ENCODE measurements at places on chromosomes 12 and 14.

DNA sequence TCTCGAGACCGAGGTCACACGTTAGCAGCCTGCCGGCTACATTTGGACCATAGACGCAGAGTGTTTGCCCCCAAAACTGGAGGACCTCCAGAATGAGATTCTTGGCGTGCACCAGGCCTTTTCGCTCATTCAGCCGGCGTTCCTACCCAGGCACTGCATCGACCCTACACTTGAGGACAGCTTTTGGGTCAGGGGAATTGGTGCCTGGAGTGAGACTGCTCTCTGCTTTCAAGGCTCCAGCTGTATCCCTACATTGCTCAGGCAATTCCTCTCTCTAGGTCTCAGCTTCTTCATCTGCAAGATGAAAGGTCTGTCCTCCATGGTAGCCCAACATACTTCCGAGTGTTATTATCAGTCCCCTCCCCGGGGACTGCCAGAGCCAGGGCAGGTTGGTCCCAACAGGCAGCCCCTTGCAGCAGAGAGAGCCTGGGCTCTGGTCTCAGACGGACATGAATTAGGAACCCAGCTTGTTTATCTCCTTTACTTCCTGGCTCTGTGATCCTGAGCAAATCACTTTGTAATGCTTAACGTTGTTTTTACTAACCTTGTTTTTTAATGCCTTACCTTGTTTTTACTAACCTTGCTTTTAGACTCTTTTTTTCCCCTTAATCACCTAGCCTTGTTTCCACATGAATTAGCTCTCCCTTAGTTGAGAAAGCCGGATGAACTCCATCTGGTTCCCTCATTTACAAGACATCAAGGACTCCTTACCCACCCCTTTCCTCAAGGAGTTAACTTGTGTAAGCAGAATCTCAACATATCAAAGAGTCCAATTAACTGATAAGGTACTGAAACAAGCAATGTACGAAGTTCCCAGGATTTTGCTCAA lies 892 bp downstream of the TCHP start:
- no peak for DNase-seq

DNA sequence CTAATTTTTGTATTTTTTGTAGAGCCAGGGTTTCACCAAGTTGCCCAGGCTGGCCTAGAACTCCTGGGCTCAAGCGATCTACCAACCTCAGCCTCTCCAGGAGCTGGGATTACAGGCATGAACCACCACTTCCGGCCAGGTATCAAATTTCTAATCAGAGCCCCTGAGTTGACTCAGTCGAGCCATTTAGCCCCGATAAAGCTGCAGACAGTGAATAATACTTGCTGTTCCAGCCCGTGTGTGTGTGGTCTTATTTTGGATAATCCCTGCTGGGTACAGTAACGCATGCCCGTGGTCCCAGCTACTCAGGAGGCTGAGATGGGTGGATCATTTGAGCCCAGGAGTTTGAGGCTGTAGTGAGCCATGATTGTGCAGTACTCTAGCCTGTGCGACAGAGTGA lies 57.0 kb downstream of the TEAD4 start:
- DNase-seq, result no peak

DNA sequence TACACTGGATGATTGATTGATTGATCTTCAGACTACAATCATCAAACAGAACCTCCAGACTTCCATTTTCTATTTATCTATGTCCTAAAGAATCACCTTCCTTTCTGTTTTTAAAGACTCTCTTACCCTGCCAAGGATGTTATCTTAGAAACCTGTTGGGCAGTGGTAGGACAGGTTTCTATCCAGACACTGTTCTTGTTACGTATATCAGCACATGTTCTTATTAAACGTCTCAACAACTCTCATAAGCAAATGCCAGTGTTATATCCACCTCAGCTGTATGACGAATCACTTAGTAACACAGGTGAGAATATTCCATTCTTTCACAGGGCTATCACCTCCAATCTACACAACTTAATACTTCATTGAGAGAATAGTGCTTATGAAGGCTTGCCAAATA lies 40.2 kb upstream of the RPL10L start:
- DNase-seq, result no peak

- DNase-seq, result no peak
Observed at GRCh38 chr12:26699237-26699636, 133.8 kb downstream of the ITPR2 start.

DNA sequence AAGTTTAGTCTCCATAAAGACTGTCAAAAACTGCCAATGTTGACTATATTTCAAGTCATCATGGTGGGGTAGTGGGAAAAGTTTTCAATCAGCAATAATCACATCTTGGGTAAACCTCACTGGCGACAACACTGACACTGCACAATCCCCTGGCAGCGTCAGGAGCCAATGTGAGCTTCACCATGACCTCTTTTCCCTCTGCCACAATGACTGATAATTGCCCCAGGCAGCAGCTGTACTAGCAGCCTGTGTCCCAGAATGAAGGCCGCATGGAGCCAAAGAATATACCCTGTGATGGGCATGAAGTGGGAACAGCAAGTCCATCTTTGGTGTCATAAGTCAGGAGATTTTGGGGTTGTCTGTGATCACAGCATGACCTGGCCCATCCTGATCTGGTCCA lies 5.3 kb downstream of the MMAB start:
- no peak for DNase-seq

DNA sequence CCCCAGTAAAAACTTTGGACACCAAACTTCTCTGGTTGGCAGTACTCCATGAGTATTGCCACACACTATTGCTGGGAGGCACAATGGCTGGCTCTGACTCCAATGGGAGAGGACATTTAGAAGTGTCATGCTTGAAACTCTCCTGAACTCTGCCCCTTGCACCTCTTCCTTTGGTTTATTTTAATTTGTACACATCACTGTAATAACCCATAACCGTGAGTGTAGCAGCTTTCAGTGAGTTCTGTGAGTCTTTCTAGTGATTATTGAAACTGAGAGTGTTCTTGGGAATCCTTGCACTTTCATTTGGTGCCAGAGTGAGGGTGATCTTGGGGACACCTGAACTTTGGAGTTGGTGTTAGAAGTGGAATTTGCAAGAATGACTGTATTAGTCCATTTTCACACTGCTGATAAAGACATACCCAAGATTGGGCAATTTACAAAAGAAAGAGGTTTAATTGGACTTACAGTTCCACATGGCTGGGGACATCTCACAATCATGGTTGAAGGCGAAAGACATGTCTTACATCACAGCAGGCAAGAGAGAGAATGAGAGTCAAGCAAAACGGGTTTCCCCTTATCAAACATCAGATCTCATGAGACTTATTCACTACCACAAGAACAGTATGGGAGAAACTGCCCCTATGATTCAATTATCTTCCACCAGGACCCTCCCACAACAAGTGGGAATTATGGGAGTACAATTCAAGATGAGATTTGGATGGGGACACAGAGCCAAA lies 41.3 kb upstream of the CEP83 start:
- no peak for DNase-seq

DNA sequence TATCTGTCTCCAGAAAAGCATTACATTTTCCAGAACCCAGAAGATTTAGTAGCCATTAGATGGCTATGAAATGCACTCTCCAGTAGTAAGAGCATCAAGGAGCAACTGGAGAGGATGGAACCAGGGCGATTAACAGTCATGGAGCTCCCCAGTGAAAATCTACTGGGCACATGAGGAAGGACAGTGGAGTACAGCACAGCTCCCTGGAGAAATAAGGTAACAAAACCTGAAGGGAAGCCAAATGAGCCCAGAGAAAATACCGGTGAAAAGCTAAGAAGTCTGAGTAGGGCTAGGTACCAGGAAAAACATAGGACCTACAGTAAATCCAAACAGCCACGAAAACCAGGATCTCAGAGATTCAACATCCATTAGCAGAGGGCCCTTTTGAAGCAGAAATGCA lies 21.6 kb downstream of the SOX5 start:
- no peak for DNase-seq

DNA sequence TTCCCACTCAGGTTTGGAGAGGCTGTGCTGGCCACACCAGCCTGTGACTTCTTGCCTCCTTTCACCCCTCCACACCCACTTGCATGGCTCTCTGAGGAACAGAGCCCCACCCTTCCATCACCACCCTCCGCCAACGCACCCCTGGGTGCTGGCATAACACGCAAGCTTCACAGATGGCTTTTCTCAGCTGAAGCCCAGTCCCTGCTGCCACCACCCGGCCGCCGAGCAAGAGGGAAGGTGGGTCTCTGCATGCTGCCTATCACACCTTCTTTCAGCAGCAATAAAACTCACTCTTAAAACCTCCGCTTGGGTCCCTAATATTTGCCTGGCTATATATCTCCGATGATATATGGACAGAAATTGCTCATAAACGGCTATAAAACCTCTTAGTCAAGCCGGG lies 41.6 kb downstream of the SMUG1 start:
- DNase-seq, result no peak

DNA sequence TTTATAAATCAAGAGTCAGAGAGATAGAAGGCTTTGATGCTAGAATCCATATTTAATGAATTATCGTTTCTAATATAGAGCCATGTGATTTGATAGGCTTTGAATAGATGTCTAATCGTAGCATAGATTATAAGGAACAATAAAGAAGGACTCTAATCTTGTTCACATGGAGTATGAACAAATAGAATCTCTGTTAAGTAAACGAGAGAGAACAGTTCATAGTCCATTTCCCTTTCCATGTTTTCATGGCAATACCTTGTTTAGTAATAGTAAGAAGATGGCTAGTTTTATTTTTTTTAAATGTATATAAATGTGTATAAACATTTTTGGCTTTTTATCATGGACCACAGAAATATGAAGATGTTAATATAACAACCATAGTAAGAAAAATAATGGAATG lies 32.3 kb upstream of the RAD51AP1 start:
- no peak for DNase-seq

DNA sequence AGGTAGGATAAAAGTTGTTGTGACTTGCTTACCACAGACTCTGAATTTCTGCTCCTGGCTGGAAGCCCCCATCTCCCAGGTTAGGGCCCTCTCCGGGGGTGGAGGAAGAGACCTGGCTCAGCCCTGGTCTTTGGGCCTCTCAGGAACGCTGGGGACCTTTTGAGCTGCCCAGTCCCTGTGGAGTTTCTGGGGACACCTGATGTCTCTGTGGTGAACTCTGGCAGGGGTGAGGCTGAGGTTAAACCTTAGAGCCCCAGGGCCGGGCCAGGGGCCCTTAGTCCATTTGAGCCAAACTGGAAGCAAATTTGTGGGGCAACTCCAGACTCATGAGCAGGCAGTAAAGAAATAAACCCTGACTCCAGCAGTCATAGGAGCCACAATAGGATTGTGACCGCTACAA lies 112.1 kb downstream of the ADGRD1 start:
- no peak for DNase-seq

GRCh38 chr14:99685151-99685591 lies 1.1 kb downstream of the CYP46A1 start:
- DNase-seq, result no peak

DNA sequence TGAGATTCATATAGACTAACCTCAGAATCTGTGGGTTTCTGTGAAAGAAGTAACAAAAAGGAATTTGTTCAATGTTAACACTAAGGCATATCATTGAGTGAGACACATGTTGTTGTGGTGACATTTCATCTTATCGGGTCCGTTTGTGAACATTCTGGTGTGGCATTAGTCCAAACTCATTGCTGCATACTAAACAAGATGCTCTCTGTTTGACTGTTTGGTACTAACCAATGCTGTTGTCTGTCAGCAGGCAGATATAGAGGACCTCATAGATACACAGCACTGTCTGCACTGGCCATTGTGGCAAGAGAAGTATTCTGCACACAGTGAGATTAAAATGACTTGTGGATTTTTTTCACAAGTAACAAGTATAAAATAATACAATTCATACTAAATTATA lies 41.2 kb downstream of the SLC25A21 start:
- no peak for DNase-seq

GRCh38 chr12:466039-466438 lies 6.3 kb downstream of the B4GALNT3 start:
- no peak for DNase-seq

- DNase-seq, result no peak
Observed at GRCh38 chr14:30678926-30679431, 56.9 kb downstream of the SCFD1 start.

DNA sequence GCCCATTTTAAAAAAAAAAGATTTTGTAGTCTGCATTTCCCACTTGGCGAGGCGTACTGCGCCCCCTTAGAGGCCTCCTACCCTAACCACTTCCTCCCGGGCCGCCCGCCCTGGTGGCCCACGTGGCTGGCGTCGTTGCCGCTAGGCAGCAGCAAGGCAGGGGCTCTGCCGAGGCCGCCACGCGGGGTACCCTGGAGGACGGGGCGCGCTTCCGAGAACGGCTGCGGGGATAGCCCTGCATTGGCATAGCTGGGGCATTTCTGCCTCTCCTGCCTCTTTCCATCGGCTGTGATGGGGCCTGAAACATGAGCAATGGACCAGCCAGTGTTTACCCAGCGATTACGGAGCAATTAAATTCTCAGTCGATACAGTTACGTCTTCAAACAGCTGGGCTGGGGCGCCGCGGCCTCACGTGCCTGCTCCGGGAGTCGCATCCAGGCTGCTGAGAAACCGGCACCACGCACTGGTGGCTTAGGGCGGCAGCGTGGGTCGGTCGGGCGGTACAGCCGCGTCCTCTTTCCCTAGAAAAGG lies 38.0 kb downstream of the IQSEC3 start:
- DNase-seq, result peak; percentile 50

GRCh38 chr12:84857525-84858208 lies 54.9 kb downstream of the SLC6A15 start:
- no peak for DNase-seq

DNA sequence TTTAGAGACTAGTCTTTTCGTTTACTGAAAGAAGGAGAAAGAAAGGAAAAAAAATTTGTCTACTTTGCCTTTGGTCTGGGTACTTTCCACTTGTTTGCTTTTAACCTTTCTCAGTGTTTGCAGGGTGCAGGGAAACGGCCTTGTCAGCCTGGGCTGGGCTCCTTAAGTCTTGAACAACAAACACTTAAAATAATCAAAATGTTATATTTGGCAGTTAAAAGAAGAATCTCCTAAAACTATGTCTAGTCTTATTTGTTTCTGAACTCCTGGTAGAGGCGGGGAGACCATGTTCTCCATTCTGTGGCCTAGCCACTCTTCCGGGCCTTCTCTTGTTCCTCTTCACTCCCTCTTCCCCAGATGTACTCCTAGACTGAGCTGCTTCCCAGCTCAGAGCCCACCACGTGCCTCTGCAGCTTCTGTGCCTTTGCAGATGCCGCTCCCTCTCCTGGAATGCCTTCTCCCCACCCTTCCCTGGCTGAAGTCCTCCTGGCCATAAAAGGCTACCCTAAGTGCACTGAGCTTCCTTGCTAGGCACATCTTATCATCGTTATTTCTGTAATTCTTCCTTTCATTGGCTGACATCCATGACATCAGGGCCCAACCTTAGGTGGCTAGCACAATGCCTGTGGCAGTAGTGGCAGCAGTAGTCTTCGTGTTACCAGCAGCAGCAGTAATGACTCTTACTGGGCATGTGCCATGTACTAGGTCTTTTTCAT lies 432.9 kb downstream of the ZFP36L1 start:
- no peak for DNase-seq
